ENCODE measurements at places on chromosomes 2 and 18.
A peak's percentile ranks its signal among the peaks of the same experiment; 100 is the strongest.

- DNase-seq: peak; percentile 30
These were observed 111.9 kb downstream of the NCK2 start for GRCh38 chr2:105856581-105856980.

DNA sequence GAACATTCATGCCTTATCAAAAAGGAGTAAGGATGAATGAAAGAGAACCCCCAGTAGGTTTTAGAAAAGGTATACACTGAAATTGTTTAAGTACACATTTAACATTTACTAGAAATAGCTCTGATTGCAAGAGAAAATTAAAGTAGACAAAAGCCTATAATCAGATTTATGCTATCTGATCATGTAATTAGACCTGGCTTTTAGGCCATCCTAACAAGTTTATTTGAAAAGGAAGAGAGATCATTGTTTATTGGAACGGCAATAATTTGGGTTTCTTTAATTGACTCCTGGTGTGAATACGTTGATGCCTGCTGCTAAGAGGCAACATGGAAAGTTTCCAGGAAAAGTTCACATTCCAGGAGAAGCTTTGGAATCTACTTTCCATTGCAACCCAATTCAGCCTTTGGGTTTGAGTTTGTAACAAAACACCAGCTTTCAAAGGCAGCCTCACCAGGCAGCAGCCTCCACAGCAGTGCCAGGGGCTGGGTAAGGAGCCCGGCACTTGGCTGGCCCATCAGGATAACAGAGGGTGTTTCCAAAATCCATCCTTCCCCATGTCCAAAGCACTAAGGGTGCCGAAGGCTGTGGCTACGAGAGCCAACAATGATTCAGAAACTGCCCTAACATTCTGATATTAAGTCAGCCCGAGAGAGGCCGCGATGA, 18.0 kb downstream of the FZD7 start:
- DNase-seq: no peak

DNA sequence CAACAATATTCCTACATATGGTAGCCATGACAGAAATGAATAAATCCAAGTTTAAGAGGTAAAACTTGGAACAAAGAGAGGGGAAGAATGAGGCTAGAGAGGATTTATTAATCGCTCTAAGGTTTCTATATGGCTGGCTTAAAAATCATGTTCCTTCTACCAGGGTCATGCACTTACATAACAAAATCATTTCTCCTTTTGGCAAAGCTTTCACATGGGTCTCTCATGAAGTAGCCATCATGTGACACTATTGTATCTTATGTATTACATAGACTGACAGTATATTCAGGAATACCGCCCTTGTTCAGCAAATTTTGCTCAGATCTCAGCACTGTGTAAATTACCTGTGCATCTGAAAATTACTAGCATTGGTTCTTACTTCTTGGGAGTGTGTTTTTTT, 1554.5 kb upstream of the SLC39A10 start:
- no peak for DNase-seq

- DNase-seq: no peak
These were observed 4.4 kb downstream of the GCKR start for GRCh38 chr2:27501042-27501441.

- no peak for DNase-seq
These were observed 39.1 kb downstream of the SLC9A4 start for GRCh38 chr2:102512161-102512560.

DNA sequence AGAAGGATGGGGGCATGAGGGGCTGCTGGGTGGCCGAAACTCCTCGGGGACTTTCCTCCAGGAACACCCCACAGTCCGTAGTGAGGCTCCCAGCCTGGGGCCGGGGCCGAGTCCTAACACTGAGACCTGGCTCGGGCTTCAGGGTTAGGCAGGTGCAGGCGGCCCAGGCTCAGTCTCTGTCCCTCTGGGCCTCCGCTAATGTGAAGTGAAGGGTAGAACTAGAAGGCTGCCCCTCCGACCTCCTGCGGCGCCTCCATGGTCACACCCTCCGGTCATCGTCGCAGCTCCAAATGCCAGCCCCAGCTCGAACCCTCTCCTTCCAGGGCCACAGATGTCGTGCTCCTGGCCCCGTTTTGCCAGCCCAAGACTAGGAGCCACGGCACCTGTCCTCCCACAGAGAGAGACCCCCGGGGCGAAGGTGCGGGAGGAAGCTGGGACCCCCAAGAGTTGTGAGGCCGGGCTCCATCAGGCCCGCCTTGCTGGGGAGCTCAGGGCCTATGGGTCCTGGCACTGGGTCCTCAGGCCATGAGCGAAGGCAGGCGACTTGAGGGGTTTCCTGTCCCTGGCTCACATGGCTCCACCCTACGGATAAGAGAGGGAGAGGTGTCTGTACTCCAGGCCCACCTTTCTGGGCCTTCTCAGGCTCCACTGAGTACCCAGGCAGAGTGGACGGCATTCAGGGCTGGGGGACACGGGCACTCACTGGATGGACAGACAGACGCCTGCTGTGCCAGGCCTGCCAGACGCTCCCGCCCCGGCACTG, 797 bp downstream of the ANO7 start:
- DNase-seq: no peak

DNA sequence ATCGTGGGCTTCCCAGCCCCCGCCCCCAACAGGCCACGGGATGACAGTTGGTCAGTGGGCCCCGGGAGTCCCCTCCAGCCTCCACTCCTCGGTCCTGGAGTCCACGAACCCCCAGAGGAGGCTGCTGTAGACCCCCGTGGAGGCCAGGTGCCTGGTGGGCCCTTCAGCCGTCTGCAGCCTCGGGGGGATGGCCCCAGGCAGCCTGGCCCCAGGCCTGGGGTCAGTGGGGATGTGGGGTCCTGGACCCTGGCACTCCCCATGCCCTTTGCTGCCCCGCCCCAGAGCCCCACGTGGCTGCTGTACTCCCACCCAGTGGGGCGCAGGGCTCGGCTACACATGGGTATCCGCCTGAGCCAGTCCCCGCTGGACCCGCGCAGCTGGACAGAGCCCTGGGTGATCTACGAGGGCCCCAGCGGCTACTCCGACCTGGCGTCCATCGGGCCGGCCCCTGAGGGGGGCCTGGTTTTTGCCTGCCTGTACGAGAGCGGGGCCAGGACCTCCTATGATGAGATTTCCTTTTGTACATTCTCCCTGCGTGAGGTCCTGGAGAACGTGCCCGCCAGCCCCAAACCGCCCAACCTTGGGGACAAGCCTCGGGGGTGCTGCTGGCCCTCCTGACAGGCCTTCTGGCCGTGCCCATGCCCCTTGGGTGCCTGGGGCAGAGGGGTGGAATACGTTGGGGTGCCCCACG, 7.6 kb downstream of the NEU4 start:
- DNase-seq: no peak

DNA sequence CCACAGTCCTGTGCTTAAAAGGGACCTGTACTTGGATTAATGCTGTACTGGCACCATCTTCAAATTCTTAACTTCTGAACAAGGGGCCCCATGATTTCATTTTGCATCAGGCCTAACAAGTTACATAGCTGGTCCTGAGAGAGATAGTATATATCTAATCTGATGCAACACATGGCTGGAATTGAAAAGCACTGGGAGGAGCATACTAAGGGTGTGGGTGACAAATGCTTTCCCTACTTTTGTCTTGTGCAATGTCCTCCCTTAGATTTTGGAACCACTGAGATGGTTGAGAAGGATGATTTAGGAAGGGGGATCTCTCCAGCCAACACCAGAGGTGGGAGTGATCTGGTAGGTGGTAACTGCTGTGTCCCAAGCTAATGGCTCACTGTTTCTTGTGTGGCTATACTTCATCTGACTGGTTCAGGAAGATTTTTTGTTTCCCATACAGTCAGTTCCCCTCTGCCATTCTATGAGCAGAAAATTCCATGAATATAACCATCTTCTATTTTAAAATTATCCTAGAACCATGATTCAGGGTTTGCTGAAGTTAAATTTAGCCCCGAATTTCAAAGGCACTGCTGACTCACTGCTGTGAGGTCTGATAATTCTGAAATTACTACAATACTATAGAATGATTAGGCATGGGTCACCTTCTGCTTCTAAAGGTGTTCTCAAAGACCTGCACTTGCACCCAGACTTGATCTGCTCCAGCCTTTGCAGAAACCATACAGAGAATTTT, 108.3 kb upstream of the NCKAP5 start:
- DNase-seq: no peak

GRCh38 chr2:241310917-241311566, 4.4 kb downstream of the HDLBP start:
- DNase-seq: no peak

GRCh38 chr2:164061129-164061746, 325.4 kb upstream of the FIGN start:
- DNase-seq: no peak

GRCh38 chr2:9309147-9309546, 102.5 kb downstream of the ASAP2 start:
- DNase-seq: no peak

DNA sequence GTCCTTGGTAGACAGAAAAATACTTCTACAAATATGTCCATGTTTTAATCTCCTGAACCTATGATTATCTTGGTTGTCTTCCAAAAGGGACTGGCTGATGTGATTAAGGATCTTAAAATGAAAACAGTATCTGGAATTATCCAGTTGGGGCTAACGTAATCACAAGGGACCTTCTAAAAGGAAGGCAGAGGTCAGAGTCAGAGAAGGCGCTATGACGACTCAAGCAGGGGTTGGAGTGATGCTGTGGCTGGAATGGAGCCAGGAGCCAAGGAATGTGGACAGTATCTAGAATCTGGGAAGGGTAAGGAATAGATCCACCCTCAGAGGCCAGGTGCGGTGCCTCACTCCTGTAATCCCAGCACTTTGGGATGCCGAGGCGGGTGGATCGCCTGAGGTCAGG, 4.2 kb upstream of the USP14 start:
- no peak for DNase-seq

DNA sequence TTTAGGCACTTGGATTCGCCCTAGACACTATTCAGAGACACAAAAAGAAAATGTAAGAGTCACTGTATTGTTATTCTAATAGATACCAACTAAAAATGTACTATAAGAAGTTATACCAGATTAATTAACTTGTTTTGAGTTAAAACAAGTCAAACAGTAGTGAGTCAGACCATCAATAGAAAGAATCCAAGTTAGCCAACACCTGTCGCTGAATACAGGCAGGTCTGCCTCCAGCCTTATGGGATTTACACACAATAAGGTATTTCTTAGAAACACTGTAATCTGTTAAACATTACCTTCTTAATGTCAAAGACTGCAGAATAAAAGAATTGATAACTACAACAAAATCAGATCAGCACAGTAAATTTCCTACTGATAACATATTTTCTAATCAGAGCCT, 181.4 kb downstream of the DYM start:
- no peak for DNase-seq

- no peak for DNase-seq
These were observed 85.7 kb upstream of the LAPTM4A start for GRCh38 chr2:20137131-20137571.

GRCh38 chr2:39139511-39140237, 18.8 kb upstream of the SOS1 start:
- no peak for DNase-seq

DNA sequence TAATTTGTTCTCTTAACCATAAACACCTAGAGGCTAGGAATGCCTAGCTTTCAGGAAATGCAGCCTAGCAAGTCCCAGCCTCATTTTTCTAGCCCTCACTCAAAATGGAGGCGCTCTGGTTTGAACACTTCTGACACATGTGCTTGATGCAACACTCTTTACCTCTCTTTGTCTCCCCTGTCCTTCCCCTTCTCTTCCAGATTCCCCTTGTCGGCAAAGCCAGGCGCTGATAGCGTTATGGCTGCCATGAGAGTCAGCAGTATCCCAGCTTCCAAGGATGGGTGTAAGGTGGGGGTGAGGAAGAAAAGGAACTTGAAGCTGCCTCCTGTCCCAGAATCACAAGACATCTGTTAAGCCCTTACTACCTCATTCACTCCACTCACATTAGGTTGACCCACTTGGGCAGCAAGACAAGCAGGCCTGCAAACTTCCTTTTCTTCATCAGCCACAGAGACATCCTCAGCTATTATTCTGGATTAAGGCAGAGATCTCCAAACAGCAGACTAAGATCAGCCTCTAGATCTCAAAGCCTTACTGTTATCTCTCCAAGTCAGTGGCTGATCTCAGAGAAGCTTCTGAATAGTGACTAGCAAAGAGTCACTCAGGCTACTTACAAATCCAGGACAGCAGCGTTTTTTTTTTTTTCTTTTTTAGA, 1.9 kb upstream of the ST3GAL5 start:
- no peak for DNase-seq

DNA sequence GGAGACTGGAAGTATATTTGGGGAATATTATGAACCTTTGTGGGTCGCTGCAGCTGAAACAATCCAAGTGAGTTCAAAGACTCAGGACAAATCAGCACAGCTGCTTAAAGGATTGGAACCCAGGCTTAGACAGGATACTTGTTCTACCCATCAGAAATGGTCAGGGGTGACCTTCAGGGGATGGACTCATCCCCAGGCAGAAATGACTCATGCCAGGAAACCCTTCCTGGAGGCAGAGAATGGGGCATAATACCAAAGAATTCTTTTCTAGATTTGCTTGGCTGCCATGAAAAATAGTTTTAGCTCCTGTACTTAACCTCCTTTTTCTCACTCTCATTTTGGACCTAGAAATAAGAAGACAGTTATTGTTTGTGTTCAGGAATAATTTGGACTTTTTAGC, 425.5 kb downstream of the TSN start:
- no peak for DNase-seq

- DNase-seq: peak; percentile 57
These were observed 31.5 kb downstream of the TRABD2A start for GRCh38 chr2:84849271-84849952.

- DNase-seq: no peak
These were observed 23.0 kb upstream of the MSGN1 start for GRCh38 chr2:17793296-17793695.

DNA sequence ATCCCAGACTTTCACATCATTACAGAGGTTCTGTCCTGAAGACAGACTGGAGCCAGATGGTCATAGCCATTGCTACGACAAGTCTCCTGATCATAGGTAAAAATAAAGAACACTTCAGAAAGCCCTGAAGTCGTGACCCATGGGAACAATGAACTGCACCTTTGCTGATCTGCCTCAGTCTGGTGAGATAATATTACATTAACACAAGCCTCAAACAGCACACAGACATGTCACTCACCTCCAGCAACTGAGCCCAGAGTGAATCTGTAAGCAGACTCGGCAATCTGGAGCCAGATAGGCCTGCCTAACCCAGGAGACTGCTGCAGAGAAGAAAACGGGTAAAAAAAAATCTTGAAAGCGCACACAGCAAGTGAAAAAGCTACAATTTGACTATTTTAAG, 79.2 kb downstream of the SLC25A12 start:
- no peak for DNase-seq

GRCh38 chr18:3458378-3458777, 8.4 kb downstream of the TGIF1 start:
- DNase-seq: no peak

All from activated CD4-positive, alpha-beta T cell treated with anti-CD3 and anti-CD28 coated beads for 4 hours (primary cell).